Activated T-helper 9 cell treated with anti-CD3 and anti-CD28 coated beads, Interleukin-2, amount 50 U/mL, for 16 hours (primary cell): ENCODE measurements at places on chromosomes 12 and 14.

DNA sequence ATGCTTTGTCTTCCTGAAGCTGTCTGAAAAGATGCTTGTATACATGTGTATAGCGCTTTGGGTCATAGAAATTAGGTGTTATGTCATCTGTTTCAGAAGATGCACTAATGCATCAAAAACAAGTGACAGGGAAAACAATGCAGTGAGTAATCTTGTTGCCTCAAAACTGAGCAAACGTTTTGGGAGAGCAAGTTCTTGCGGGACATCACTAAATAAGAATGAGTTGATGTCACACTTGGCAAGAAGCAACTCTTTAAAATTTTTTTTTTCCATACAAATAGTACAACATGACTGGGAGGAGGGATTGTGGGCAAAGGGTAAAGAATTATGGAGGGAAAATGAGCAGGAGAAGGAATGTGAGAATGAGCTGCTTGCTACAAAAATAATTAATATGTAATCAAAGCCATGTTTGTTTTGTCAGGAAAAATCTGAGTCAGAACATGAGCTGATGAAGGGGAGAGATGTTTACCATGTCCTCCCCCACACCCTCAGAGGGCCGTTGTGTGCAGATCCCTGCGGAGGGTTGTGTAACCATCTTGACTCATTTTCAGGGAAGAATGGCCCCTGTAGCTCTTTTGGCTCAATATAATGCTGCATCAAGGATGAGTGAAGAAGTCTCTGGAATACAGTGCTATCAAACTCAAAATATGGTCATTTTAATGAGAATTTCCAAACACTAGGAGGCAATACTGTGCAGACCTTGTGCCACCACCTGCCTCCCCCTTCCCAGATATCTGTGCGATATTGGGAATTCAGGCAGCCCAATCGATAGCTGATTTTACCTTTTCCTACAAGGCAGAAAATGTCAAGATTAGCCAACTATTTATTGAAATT lies 41.4 kb downstream of the BORCS5 start:
- no peak for DNase-seq

GRCh38 chr14:23435543-23436326 lies at the start of gene MYH7:
TSS of gene MYH7 (minus strand) at chr14:23435660. CDS start at chr14:23433732, 1,928 bp downstream.
- no peak for DNase-seq

DNA sequence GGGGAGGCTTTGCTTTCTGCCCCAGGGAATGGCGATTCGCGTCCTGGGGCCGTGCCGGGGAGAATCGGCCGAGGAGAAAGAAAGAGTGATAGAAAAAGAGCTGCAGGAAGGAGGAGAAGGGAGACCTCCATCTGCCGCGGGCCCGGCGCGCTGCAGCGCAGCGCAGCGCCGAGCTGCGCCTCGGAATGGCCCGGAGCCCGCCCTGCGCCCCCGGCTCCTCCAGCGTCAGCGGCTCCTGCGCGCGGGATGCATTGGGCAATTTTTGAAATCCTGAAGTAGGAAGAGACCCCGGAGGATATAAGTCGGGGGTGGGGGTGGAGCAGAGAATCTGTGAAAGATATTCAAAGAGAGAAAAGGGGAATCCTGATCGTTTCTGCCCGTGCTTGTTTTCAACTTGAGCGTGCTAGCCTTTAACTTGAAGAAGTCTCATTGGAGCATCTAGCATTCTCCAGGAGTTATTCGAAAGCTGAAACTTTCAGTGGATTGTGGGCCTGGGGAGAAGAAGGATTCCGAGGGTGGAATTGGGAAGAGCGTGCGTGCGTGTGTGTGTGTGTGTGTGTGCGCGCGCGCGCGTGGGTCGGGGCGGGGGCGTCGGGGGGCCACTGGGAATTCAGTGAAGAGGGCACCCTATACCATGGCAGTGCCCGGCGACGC lies 441 bp downstream of the PDE3A start:
- no peak for DNase-seq

GRCh38 chr12:1591034-1591433 lies 3.3 kb downstream of the FBXL14 start:
- no peak for DNase-seq

DNA sequence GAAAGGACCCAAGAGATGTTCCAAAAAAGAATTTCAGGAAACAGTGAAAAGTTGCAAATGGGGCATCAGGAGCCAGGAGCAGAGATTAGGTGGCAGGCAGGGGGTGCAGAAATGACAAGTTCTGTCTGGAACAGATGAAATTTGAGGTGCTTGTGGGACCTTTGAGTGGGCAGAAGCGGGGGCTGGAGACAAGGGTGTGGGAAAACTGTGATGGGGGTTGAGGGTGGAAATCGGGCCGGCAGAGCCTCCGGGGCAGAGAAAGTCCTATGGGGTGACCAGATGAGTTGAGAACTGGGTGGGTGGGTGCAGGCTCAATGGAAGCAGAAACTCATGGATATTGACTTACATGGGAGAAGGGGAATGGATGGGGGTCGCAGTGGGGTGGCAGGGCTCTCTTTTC lies 1.6 kb upstream of the NR4A1 start:
- no peak for DNase-seq

DNA sequence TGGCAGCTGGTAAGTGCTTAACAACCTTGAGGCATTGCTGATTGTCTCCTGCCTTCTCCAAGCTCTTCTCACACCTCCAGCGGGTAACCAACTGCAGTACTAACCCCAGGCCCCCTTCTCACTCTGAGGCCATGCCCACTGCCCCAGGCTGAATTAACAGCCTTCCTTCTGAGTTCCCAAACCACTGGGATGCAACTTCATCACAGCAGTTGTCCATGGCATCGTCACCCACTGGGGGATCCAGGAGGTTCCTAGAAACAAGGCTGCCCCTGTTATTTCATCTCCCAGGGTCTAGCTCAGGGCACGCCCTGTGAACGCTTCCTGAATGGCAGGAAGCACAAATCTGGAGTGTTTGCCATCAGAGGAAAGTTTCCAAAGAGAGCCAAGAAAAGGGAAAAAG lies 58.0 kb downstream of the SYNE3 start:
- no peak for DNase-seq

DNA sequence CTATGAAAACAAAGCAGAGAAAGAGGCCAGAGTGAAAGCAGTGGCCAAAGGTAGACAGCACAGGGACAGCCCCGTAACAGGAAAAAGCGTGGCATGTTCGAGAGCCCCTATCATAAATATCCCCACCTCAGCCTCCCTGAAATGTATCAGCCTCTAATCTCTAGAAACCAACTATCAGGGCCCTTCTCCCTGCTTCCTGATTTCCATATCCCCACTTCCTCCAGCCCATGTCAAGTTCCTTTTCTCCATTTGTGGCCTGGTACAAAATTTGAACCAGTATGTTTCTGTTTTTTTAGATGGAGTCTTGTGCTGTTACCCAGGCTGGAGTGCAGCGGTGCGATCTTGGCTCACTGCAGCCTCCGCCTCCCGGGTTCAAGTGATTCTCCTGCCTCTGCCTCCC lies 16.9 kb downstream of the DEPDC4 start:
- no peak for DNase-seq

GRCh38 chr14:61742371-61742770 lies 19.8 kb upstream of the SNAPC1 start:
- DNase-seq: no peak

DNA sequence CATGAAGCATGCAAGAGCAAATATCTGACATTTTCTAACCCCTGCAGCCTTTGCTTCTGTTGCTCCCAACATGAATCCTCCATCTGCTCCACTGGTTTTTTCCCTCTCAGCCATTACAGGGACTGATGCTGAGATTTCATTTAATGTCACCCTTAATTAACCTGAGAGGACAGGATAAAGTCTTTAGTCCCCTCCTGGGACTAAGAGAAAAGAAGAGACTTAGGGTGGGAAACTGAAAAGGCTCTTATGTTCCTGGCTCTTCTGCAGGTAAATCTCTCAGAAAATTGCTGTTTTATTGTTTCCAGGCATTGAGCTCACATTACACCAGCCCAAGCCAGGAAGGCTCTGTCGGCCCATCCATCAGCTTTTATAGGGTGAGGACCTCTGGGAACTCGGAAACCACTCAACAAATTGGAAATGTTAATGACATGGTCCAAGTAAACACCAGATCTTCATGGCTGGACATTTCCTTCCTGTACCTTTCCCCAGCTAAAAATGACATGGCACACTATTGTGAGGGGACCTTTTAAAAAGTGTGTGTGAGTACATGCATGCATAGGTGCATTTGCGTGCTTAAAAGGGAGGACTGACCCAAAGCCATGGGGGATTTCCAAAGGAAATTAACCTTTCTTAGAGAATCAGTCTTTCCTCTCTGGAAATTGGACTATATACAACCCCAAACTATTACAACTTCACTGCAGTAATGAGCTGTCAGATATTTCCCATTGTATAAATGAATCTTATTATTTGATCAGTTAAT lies 408.1 kb upstream of the TMTC1 start:
- no peak for DNase-seq
